ENCODE measurements at places on chromosomes 5 and 9.

DNA sequence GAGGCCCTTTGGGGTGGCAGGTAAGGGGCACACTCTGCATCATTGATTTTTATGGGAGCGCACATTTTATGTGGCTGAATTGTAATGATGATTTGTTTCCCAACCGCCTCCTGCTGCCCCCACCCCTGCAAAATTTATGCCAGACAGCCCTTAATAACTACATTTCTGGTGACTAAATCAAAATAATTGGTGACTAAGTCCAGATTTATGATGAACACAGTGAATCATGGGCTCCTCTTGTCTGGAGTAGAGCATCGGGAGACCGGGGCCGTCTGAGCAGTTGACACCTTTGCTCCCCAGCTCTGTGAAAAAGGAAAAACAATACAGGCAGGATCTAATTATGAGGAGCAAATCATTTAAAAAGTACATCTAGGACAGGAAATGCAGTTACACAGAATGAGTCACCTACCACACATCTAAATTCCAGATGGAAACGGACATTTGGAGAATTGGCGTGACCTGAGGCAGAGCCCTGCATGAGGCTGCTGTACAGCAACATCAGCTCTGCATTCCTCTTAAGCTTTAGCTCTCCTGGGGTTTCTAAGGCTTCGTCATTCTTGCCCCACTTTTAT, 58.9 kb downstream of the DOCK2 start:
- DNase-seq, result no peak

DNA sequence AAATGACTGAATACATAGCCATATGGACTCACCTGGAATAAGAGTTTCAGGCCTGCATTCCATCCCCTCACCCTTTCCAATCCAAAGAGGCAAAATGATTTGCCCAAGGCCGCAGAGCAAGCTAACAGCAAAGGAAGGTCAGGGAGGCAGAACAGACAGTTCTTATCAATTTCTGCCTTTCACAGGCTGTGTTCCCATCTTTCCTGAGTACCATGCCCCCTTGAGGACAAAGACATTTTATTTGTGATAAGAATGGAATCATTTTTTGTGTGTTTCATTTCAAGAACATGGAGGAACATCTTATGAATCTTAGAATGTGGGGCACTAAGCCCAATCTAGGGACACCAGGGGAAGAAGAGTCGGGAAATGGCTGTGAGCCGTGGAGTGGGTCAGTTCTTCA, 13.9 kb downstream of the LHFPL2 start:
- no peak for DNase-seq

DNA sequence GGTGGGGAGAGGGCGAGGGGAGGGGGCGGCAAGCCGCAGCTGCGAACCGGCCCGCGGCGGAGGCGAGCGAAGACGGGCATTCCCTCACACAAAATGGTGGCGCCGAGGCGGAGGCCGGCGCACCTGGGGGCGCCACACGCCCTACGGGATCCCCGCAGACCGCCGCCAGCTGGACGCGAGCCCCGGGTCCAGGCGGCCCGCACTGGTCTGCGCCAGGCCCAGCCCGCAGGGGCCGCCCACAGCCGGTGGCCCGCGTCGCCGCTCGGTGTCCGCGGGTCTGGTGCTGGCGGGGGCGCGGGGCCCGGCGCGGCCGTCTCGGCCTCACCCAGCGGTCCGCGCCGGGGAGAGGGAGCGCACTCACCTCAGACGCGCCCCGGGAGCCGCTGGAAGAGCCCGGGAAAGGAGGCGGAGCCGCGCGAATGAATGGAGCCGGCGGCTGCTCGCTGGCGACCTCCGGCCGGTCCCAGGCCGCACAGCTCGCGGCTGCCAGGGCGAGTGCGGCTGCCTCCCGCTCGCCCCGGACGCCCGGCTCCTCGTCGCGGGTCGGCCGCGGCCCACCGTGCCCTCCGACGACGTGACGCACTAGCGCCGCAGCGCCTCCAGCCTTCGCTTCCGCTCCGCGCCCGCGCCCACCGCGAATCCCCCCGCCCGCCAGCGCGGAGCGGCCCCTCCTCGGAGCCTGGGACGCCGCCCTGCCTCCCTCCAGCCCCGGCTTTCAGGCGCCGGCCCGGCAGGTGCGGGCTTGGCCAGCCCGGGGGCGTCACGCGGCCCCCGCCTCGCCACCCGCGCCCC, at the start of gene FAM169A:
Gene FAM169A, minus strand, starts transcription at position 584 of the 792 bp plus-strand sequence. CDS start 24,711 bp downstream, outside the sequence.
- peak; percentile 57 for DNase-seq

GRCh38 chr5:9483243-9483642, 62.6 kb downstream of the SEMA5A start:
- no peak for DNase-seq

GRCh38 chr5:168303393-168304025, 12.1 kb downstream of the WWC1 start:
- DNase-seq, result no peak

GRCh38 chr9:71122421-71122820, 1.0 kb upstream of the TRPM3 start:
- no peak for DNase-seq

- no peak for DNase-seq
These were observed 11.3 kb upstream of the LHX2 start for GRCh38 chr9:124000161-124000783.
